Hematopoietic multipotent progenitor cell treated with erythropoietin and hydrocortisone succinate and interleukin-3 and kit ligand, for 15 days (in vitro differentiated cells): ENCODE measurements at places on chromosomes 5 and 9.

DNA sequence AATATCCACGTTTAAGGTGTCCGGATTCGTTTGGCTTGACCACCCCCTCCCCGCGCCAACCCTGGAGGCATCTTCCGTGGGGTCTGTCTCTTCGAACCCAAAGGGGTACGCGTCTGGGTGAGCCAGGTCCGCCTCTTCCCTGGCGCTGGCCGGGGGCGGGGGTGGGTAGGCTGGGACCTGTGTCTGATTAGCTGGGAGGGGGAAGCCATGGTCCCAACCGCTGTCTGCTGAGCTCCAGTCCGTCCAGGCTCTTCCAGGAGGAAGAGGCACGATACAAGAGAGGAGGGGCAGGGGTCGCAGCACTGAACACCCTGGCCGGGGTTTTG is at the start of gene LVRN:
Gene LVRN (plus strand): TSS at position 237 of the 326 bp plus-strand sequence. CDS start 143 bp downstream, outside the sequence.
- DNase-seq, result no peak

GRCh38 chr9:76562511-76562911 is 103.5 kb downstream of the GCNT1 start:
- DNase-seq, result no peak

DNA sequence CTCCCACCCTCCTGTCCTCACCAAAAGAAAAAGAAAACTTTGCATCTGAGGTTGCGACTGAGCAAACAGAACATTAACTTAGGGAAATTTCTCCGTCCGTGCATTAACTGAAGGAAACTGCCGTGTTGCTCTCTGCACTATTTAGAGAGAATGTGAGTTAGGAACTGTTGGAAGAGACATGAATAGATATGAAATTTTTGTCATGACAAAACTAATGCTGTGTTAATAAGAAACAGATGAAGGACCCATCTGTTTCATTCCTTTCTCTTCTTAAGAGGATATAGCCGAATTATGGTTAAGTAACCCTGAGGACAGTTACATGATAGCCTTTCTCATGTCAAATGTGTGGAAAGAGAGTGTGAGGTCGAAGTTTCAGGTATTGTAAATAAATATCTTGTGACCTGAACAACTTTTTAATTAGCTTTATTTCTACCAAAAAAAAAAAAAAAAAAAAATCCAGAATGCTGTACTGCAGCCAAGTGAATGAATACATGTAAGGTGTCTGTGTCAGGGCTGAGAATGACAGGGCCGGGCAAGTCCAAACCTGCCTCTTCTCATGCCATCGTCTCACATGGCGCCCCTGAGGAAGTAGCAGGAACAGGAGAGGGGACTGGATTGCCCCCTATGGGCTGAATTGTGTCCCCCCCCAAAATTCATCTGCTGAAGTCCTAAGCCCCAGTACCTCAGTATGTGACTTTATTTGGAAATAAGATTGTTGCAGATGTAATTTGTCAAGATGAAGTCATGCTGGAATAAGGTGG is 35.6 kb upstream of the ANKRD33B start:
- no peak for DNase-seq

DNA sequence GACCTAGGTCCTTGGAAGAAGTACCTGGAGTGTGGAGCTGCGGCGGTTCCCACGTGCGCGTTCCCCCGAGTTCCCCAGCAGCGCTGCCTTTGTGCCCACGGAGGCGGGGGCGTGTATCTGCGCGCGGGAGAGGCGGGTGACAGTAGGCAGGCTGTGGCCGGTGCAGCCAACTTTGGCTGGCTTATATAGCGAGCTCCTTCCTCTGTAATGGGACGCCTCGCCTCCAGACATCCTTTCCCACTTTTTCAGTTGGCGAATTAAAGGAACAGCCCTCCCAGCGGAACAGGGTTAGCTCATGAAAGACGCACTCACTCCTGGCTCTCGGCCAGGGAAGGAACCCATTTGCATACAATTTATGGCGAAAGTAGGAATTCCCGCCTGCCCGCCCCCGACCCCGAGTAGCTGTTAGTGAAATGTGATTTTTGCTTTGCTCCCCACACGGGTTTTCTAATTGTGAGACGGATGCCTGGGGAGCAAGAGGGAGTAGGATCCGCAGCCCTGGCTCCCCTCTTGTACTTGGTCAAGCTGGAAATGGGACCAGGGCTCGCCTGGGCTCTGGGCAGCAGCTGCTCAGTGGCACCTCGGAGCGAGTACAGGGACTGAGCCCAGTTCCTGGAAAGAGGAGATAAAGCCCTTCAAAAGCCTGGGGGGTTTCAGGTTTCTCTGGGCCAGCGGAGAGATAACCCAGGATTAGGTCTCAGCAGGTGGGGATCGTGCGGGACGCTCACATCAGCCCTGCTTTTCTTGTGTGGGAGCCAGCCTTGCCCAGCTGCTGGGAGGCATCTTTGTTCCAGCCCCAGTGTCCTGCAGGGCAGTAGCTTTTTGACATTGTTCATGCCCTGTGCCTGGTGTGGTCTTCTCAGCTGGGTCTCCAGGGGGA is at the start of gene TNC:
Gene TNC (minus strand): TSS at position 159 of the 880 bp plus-strand sequence. CDS start 27,139 bp downstream, outside the sequence.
- DNase-seq, result no peak

DNA sequence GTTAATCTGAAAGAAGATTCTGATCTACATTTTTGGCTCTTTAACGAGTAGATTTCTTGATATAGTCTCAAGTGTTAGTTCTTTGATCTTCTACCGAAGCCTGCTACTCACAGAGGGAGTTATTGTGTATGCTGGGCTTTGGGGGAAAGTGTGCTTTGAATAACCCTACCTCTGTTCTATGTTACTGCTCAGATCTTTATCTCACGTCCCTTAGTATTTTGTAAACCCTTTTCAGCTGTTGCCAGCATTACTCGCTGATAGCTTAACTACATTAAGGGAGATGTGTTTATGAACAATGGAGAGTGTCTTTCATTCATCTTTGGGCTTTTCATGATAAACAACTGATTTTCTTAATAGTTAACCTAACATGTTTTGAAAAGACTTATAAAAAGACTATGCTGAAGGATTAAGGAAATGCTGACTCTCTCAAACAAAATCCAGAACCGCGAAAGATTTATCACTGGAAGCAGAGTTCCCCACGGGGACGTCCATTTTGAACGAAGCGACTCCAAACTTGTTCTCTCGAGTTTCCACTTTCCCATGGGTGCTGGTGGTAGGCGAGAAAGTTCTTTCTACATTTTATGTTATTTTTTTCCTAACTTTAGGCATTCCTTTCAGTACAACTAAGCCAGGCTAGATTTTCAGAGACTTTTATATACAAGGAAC is 27.9 kb upstream of the ALDH1A1 start:
- no peak for DNase-seq

DNA sequence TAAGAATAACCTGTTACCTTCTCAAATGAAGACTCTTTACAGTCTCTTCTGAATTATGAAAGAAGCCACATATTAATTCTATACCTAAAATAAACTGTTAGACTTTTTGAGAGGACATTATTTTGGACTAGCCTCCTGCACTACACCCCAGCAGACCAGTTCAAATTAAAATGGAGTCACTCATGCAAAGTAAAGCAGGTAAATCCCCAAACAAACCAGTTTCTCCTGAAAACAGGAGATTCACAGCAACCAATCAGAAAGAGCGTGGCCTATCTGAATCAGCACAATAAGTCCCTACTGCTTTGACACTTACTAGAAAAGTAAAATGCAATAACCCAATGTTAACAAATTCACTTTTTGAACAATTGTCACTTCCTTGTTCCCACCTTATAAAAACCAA is 58.8 kb downstream of the PTBP3 start:
- no peak for DNase-seq

GRCh38 chr9:87876708-87877107 is 6.0 kb upstream of the SPATA31E1 start:
- DNase-seq, result no peak

- DNase-seq, result no peak
These were observed 131.8 kb upstream of the IER5L start for GRCh38 chr9:129309906-129310305.

DNA sequence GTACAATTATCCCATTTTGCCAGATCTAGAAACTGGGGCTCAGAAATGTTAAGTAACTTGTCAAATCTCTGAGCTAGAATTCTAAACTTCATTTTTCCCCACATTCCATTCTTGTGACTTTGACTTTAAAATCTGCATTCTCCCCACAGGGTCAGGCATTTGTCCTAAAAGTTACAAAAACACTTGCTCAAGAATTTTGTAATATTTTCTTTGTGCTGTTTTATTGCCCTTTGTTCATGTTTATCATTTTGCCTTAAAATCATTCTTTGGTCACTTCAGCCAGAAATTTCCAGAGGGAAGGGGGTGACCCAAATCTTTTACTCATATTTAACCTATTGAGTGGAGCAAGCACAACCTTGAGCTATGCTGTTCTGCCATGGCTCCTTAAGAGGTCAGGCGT is 120.1 kb upstream of the CCL21 start:
- no peak for DNase-seq

- no peak for DNase-seq
These were observed 118.8 kb downstream of the GALNT10 start for GRCh38 chr5:154309371-154309745.

- peak; percentile 60 for DNase-seq
These were observed 86.4 kb downstream of the GALNT10 start for GRCh38 chr5:154276973-154277331.

DNA sequence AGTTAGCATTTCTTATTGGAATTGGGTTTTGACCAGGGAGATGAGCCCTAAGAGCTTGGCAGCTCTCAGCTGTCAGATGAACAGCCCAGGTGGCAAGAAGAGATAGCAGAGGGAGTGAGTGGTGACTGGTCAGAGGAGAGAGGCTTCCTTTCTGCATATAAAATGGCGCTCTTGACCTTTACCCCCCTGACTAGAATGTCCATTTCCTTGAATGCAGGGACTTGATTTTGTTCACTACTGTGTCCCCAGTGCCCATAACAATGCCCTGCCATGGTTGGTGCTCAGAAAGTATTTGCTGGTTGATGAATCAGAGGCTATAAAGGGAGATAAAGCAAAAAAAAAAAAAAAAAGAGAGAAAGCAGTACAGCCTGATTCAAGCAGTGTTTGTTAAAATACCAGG is 7.2 kb downstream of the CHMP5 start:
- DNase-seq, result peak; percentile 77

DNA sequence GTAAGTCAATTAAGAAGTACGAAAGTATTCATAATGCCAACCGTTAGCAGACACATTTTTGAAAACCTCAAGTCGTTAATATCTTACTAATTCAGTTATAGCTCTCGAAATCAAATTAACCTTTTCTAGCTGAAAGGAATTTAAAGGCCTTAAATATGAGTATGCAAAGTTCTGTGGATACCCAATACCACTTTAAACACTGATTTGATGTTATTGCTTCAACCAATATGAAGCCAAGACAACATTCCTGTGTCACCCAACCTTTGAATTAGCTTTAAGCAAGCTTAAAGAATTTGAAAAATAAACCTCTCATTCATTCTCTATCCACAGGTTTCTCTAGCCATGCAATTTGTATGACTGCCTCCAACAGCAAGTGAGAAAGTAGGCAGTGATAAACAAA is 204.5 kb downstream of the MCTP1 start:
- DNase-seq, result no peak

DNA sequence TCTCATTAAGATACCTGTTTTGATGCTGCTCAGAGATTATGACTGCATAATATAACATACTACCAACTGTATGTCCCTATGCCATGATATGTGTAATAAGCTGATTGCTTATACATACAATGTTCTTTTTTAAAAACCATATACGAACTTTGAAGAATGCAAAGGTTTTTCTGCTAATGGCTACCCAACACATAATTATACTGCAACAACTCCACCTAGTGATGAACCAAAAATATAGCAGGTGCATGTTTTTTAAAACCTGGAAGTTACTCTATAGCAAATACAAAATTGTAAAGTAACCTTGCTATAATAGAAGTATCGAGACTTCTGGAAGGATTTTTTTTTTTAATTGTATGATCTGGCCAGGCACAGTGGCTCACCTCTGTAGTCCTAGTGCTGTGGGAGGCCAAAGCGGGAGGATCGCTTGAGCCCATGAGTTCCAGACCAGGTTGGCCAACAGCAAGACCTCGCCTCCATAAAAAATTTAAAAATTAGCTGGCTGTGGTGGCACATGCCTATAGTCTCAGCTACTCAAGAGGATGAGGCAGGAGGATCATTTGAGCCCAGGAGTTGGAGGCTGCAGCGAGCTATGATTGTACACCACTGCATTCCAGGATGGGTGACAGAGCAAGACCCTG is 49.1 kb downstream of the HOMER1 start:
- DNase-seq, result peak; percentile 33

GRCh38 chr5:41878173-41878572 is 7.9 kb upstream of the OXCT1 start:
- DNase-seq, result no peak

- DNase-seq, result no peak
These were observed 248.0 kb downstream of the DRD1 start for GRCh38 chr5:175195698-175196656.

- DNase-seq, result no peak
These were observed 13.1 kb upstream of the PTCH1 start for GRCh38 chr9:95529910-95530309.

DNA sequence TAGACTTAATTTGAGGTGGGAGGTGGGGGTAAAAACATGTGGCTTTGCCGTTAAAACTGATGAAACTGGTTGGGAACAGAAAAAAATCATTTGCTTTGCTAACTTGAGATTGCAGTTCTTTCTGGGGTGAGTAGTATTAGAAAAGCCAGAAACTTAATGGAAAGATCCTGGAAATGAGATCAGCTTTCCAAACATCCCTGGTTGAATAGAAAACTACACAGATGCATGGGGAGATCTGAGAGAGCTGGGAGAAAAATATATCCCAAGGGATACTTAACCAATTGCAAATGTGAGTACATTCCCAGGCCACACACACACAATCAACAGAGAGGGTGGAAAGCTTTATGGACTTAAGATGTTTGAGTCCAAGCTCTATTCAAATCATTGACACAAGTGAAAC is 222.3 kb downstream of the YTHDC2 start:
- no peak for DNase-seq

DNA sequence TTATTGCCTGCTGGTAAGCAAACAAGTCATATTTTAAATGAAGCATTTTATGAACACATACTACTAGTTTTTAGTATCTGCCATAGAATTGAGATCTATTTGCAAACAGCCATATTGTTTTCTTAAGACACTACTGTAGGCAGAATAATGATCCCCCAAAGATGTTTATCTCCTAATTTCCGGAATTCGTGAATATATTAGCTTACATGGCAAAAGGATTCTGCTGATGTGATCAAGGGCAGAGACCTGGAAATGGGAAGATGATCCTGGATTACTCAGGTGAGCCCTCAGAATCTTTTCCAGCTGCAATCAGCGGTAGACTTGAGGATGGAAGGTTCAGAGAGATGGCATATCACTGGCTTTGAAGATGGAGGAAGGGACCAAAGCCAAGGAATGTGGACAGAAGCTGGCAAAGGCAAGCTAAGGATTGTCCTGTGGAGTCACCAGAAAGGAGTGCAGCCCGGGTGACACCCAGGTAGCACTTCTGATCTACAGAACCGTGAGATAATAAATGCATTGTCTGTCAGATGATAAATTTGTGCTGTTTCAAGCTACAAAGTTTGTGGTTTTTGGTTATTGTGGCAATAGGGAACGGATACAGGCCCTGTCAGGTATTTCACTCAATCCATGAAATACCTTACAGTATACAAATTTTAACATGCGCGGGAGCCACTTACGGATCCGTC is 1.0 kb upstream of the ERCC6L2 start:
- DNase-seq, result no peak
